Left forelimb (tissue), 1 donor: ENCODE measurements at places on chromosomes 7 and 10.

DNA sequence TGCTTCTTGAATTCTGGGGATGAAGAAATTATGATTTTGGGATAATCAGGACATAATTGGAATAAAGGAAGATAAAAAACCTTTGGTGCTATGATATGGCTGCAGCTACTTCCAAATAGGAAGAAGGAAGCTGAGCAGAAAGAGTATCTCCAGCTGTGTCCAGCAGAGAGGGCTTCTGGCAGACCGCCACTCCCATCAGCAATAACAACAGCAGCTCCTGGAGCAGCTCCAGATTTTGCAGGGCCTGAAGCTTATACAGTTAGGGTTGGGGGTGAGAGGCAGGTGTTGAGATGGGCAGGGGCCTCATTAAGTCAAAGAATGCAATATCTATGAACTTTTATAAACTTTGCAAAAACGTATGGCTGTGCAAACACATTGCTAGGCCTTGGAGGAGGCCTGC, 62.3 kb downstream of the C10orf120 start:
- DNase-seq: no peak

- DNase-seq: no peak
Measured at GRCh38 chr10:3339531-3339950, 167.0 kb upstream of the PITRM1 start.

DNA sequence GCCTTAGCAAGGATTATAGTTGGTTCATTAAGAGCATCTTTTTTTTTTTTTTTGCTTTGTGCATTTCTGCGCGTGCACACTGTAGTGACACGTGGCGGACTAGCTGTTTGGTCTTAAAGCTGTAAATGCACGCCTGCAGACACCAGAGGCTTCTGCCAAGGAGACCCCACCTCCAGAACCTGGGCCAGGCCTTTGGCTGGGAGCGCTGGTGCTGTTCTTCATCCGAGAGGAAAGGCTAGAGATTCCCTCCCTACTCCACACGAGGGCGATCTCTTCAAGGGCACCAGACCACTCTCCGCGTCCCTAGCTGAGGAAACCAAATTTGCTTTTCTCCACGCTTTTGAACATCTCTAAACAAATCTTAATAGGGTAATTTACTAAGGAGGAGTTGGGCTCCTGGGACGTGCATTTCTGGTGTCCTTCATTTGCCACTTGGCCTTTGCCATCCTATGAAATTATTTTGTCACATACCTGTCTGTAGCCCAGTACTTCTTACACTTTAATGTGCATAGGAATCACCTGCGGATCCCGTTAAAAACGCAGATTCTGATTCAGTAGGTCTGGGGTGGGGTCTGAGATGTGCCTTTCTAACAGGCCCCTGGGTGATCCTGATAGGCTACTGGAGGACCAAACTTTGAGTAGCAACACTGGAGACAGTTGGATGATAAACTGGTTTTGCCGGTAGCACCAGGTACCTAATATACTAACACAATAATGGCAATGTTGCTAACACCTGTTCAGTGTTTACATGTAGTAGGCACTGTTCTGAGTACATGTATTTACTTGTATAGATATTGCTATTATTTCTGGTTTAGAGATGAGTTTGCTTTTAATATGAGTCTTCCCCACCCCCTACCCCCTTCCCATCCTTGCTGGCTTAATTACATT, 1.3 kb upstream of the SLC26A5 start:
- DNase-seq: no peak

GRCh38 chr7:51639661-51640334, 323.2 kb upstream of the COBL start:
- DNase-seq: no peak

GRCh38 chr10:125489731-125490130, 193.2 kb downstream of the TEX36 start:
- DNase-seq: no peak

DNA sequence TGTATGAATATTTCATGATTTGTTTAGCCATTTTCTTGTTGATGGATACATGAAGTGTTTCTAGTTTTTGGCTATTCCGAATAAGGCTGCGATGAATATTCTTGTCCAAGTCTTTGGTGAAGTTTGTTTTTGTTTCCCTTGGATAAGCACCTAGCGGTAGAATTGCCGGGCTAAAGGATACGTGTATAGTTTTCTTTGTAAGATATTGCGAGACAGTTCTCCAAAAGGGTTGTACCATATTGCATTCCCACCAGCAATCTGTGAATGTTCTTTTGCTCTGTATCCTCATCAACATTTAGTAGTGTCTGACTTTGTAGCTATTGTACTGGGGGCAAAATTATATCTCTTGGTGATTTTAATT, 142.6 kb downstream of the DOCK1 start:
- no peak for DNase-seq

DNA sequence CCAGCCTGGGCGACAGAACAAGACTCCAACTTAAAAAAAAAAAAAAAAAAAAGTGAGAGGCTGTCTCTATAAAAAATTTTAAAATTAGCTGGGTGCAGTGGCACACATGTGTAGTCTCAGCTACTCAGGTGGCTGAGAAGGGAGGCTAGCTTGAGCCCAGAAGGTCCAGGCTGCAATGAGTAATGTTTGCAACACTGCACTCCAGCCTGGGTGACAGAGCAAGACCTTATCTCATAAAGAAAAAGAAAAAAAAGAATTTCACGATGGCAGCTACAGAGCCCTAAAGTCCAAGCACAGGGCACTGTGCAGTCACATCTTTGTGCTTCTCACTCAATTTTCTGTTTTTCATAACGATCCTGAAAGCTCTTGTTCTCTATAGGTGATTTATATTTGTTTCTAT, 209.5 kb upstream of the KCTD7 start:
- no peak for DNase-seq

GRCh38 chr10:100836891-100837290, 75.9 kb upstream of the SLF2 start:
- no peak for DNase-seq

DNA sequence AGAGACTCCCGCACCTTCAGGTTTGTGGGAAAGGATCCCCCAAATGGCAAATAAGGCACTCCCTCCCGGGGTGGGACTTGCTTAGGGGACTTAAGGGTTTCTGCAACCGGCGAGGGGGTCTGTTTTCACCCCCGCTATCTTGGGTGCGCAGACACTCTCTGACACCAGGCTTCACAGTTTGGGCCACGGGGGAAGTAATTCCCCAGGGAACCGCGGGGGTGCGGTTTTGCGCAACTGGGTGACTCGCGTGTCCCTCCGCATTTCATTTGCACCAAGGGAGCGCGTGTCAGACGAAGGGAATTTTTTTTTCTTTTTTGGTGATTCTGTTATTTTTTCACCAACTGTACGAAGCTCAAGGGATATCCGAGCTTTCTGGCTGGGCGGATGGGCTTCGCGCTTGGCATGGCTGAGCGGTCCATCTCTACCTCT, 1.7 kb downstream of the GRM8 start:
- DNase-seq: no peak

DNA sequence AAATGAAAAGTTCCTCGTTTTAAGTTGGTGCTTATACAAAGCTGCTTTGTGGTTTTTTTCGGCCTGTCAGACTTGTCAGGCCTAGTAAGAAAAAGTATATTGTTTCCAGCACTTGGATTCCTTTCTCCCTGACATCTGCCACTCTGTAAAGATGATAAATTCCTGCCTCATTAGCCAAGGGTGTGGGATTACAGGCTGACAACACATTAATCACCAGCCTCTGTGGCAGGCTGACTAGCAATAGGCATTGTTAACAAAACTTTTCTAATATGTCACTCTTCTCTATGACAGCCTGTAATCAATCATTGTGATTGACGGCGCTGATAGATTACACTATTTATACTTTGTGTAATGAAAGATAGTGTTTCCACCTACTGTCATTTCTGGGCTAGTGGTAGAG, 682.5 kb downstream of the LRMDA start:
- DNase-seq: no peak

GRCh38 chr7:30687604-30688003, 5.3 kb upstream of the CRHR2 start:
- no peak for DNase-seq
